Endothelial cell of umbilical vein (primary cell): ENCODE measurements at places on chromosomes 6 and 20.

DNA sequence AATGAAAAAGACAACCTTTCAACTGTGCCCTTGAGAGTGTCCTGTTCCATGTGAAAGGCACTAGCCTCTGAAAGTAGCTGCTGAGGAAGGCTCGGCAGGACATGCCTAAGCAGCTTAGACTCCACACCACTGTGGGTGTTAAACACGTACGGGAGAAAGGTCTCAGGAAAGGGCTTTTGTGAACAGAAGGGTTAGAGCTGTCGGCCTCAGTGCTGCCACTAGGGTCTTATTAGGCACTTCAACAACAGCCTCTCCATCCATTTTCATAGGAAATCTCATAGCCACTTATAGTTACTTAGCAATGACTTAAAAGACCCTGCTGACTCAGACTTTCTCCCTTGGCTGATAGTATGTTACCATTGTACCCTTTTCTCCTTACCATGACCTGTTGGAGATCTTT, 662.8 kb downstream of the TBC1D32 start:
- no peak overlapping the region for H3K4me3 ChIP-seq
- H3K27me3 ChIP-seq, result no peaks in the 10 kb centered on the region
- H3K36me3 ChIP-seq, result no peaks in the 10 kb centered on the region
- H3K4me1 ChIP-seq, result no peaks in the 10 kb centered on the region

- peaks cover 16% of the 10 kb centered on the region for H3K27me3 ChIP-seq
- H3K36me3 ChIP-seq, result no peaks in the 10 kb centered on the region
- peak overlapping the region; percentile 49 for H3K4me3 ChIP-seq
- no peak overlapping the region for H3K27ac ChIP-seq
- no peak for DNase-seq
These were observed 655 bp downstream of the FAM184A start for GRCh38 chr6:119077643-119078375.

DNA sequence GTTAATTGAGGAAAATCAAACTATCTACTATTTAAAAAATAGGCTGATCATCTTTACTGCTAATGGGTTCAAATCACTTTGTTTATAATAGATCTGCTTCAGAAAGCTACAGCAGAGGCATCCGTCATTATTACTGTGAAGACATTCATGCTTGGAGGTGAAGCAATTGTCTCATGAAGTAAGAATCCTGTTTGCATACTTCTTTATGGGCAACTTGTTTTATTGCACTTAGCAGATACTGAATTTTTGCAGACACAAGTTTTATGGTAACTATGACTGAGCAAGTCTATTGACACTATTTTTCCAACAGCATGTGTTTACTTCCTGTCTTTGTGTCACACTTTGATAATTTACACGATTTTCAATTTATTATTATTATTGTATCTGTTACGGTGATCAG, 573.9 kb downstream of the RFPL4B start:
- no peak for DNase-seq
- H3K4me3 ChIP-seq, result no peak overlapping the region
- no peaks in the 10 kb centered on the region for H3K36me3 ChIP-seq

- no peaks in the 10 kb centered on the region for H3K36me3 ChIP-seq
- no peaks in the 10 kb centered on the region for H3K27me3 ChIP-seq
- peaks cover 17% of the 10 kb centered on the region for H3K4me1 ChIP-seq
- no peak overlapping the region for H3K27ac ChIP-seq
These were observed 21.9 kb downstream of the SPATA2 start for GRCh38 chr20:49893242-49894072.

DNA sequence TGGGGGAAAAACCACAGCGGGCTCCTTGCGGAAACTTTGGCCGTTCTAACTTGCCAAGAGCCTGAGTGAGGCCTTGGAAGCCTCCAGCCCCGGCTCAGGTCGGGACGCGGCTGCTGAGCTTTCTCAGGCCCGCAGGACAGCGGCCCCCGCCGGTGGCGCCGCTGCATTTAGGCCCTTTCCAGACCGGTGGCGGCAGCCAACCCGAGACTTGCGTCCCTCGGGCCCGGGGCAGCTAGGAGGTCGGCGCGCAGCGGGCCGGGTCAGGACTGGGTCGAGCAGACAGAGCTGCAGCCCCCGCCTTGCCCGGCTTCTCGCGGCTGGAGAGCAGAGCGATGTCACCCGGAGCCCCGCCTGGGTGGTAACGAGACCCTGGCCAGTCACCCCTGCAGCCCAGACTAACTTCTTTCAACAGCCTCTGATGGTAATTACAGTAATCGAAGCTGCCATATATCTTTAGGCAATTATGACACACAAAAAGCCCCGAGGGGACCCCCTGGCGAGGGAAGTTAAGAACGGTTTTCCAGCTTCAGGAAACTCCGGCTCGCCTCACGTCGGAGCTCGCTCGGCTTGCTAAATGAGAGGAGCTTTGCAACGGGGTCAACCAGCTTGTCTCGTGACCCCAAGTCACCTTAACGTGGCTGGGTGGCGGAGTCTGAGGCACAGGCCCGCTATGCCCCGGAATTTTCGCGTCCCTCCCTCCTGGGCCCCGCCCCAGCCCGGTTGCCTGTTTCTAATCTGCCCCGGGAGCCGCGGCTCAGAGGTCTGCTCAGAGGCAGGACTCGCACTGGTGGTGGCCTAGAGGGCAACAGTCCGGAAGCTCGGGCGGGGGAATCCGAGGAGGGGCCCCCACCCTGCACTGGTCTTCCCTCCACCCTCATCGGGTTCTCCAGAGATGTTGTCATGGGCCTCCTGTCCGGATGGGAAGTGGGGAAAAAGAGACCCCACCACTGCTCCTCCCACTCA, 3.0 kb downstream of the NR2E1 start:
- no peak overlapping the region for H3K27ac ChIP-seq
- H3K4me3 ChIP-seq, result no peak overlapping the region
- peaks cover 90% of the 10 kb centered on the region for H3K27me3 ChIP-seq
- no peak for DNase-seq
- H3K36me3 ChIP-seq, result no peaks in the 10 kb centered on the region
- H3K4me1 ChIP-seq, result peaks cover 4% of the 10 kb centered on the region

GRCh38 chr6:158256746-158257424, 55.4 kb upstream of the TULP4 start:
- H3K27ac ChIP-seq, result no peak overlapping the region
- H3K36me3 ChIP-seq, result peaks cover 3% of the 10 kb centered on the region
- H3K27me3 ChIP-seq, result no peaks in the 10 kb centered on the region
- no peak for DNase-seq

DNA sequence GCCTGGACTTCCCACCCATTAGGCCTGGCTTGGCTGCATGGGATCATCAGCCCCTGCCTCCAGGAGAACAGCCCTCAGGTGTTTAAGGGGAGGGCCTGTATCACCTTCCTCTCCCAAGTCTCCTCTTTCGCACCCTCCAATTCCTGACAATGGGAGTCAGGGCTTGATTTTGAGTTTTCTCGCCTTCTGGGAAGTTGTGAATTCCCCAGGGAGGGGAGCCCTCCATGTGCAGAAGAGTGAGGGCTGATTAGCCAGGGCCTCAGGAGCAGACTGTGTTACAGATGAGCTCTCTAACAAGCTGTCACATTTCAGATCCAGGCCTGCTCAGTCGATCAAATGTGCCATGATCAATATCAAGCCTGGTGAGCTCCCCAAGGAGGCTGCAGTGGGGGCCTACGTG, 42.4 kb downstream of the CNBD2 start:
- no peak overlapping the region for H3K27ac ChIP-seq
- H3K4me1 ChIP-seq, result no peaks in the 10 kb centered on the region
- no peaks in the 10 kb centered on the region for H3K27me3 ChIP-seq
- H3K36me3 ChIP-seq, result no peaks in the 10 kb centered on the region

GRCh38 chr6:37202788-37203491, 33.0 kb downstream of the PIM1 start:
- no peak overlapping the region for H3K27ac ChIP-seq
- H3K4me3 ChIP-seq, result no peak overlapping the region
- H3K27me3 ChIP-seq, result peaks cover 42% of the 10 kb centered on the region
- DNase-seq, result peak; percentile 44

DNA sequence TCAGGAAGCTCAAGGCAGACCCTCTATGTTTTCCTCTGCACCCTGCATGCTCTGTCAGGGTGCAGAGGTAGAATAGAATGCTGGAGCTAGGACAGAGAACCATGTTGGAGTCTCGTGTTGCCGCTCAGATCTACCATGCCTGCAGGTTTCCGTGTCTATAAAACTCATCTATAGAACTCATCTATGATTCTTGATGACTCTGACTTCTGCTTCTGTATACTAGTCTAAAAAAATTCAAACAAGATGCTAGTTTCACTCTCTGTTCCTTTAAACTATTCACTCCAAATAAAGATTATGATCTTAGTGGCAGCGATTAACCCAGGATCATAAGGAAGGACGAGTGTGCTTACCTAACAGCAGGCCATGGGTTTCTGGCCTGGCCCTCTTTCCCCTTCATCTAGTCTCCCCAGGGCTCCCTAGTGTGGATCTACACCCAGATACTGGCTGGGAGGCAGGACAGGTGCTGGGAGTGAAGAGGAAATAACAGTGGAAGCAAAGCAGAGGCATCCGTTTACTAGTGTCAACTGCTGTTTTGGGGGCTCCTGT, 162.7 kb upstream of the SUPT3H start:
- H3K27ac ChIP-seq, result no peak overlapping the region
- no peaks in the 10 kb centered on the region for H3K4me1 ChIP-seq
- no peaks in the 10 kb centered on the region for H3K36me3 ChIP-seq

GRCh38 chr20:59530782-59531181, 73.6 kb upstream of the PHACTR3 start:
- H3K27ac ChIP-seq, result no peak overlapping the region
- no peaks in the 10 kb centered on the region for H3K27me3 ChIP-seq
- H3K4me3 ChIP-seq, result no peak overlapping the region

DNA sequence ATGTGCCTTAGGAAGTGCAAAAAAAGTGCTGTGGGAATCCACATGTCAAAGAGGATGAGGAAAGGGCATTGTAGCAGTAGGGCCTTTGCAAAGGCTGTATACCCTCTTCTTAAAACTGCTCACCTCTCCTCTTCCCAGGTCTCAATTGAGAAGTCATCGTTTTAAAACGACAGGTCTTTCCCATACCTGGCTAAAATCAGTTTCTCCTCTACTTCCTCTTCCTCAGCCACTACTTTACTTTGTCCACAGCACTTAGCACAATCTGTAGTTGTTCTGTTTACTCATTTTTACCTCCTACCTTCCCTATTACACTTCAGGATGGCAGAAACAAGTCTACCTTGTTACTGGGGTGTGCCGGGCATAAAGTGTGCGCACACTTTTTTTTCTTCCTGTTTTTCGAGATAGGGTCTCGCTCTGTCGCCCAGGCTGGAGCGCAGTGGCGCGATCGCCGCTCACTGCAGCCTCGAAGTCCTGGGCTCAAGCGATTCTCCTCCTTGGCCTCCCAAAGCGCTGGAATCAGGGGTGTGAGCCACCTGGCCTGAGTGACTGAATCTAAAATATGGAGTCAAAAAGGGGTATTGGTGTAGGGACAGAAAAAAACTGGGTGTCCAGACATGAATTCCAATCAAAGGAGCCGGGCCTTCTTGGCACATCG, 9.8 kb upstream of the ELOVL5 start:
- peak overlapping the region; percentile 78 for H3K27ac ChIP-seq
- peaks cover 31% of the 10 kb centered on the region for H3K4me1 ChIP-seq
- peaks cover 1% of the 10 kb centered on the region for H3K27me3 ChIP-seq
- H3K4me3 ChIP-seq, result peak overlapping the region; percentile 46

GRCh38 chr6:116461932-116462885, 1.0 kb downstream of the CALHM6 start:
- H3K36me3 ChIP-seq, result no peaks in the 10 kb centered on the region
- peak; percentile 49 for DNase-seq
- H3K27ac ChIP-seq, result no peak overlapping the region
- peaks cover 23% of the 10 kb centered on the region for H3K27me3 ChIP-seq
- peak overlapping the region; percentile 10 for H3K4me3 ChIP-seq

DNA sequence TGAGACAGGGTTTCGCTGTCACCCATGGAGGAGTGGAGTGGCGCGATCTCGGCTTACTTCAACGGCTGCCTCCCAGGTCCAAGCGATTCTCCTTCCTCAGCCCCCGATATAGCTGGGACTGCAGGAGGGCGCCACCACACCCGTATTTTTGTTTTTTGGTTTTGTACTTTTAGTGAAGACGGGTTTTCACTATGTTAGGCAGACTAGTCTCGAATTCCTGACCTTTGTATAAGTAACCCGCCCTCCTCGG, 115.4 kb upstream of the BTN3A2 start:
- H3K4me3 ChIP-seq, result peak overlapping the region; percentile 85
- H3K27ac ChIP-seq, result peak overlapping the region; percentile 67
- H3K36me3 ChIP-seq, result no peaks in the 10 kb centered on the region
- DNase-seq, result peak; percentile 72

DNA sequence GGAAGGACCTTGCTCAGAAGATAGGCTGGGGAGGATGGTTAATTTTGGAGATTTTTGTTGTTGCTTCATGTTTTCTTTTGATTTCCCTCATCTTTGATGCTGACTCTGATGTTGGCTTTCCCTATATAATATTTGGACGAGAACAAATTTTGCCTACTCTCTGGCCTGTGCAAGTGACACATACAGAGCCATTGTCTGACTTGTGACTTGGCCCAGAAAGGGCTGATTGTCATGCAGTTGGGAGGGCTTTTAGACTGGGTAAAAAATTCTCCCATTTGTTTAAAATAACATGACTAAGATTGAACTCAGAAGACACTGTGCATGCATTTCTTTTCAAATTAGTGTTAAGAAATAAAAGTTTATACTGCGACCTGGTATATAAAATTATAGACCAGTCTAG, 98.6 kb upstream of the SUPT3H start:
- no peak overlapping the region for H3K4me3 ChIP-seq
- no peak for DNase-seq
- no peaks in the 10 kb centered on the region for H3K27me3 ChIP-seq
- H3K27ac ChIP-seq, result no peak overlapping the region
- no peaks in the 10 kb centered on the region for H3K36me3 ChIP-seq
- peaks cover 23% of the 10 kb centered on the region for H3K4me1 ChIP-seq

DNA sequence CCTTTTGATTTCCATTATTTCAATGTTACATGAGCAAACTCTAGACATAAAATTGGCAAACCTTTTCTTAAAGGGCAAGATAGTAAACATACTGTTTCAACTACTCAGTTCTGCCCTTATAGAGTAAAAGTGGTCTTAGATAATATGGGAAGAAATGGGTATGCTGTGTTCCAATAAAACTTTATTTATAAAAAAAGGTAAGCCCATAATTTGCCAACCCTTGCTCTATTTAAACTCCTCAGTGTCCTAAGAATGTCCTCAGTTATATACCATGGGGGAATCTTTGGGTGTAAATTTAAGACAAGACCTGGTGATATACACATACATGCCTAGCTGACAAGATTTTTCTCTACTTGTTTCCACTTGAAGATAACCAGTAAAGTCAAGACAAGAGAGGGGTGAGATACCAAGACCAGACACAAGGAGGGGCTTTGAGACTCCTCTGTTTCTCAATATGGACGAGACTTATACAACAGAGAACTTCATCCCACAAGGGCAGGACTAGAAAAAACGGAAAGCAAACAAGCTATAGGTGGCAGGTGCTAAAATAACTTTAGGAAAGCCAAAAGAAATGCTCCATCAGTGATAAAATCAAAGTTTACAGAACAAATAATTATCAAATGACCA, 10.5 kb downstream of the SNX3 start:
- peaks cover 14% of the 10 kb centered on the region for H3K4me1 ChIP-seq
- no peaks in the 10 kb centered on the region for H3K36me3 ChIP-seq
- no peak overlapping the region for H3K27ac ChIP-seq
- DNase-seq, result peak; percentile 37

GRCh38 chr6:36697481-36697903, at the start of gene RAB44:
TSS of gene RAB44 (plus strand) at chr6:36697826. CDS start at chr6:36704236, 6,410 bp downstream.
- no peaks in the 10 kb centered on the region for H3K27me3 ChIP-seq
- no peaks in the 10 kb centered on the region for H3K4me1 ChIP-seq
- no peak within 1 kb of the TSS for H3K27ac ChIP-seq
- no peak for DNase-seq
- H3K4me3 ChIP-seq, result no peak within 1 kb of the TSS

GRCh38 chr20:37392441-37393195, 46.7 kb downstream of the SRC start:
- no peak overlapping the region for H3K4me3 ChIP-seq
- DNase-seq, result no peak
- no peak overlapping the region for H3K27ac ChIP-seq
- H3K36me3 ChIP-seq, result peaks cover 4% of the 10 kb centered on the region
